ENCODE measurements at places on chromosomes 16 and 17. TPM values are rescaled to one million over a fixed set of nuclear protein-coding genes. Genes with fewer than 3 reads are reported as not detected.
A peak's percentile ranks its signal among the peaks of the same experiment; 100 is the strongest.

DLX4 gene
- not detected for total RNA-seq

NOG gene
- total RNA-seq, result 19.9 TPM

IL21R gene
- 1.3 TPM for total RNA-seq

KRTAP4-5 gene
- not detected for total RNA-seq

KRTAP16-1 gene
- total RNA-seq, result not detected

CDK5RAP3 gene
- total RNA-seq, result 81.8 TPM

GNAO1 gene
- total RNA-seq, result not detected

IRX5 gene
- 6.0 TPM for total RNA-seq

CHRNE gene
- not detected for total RNA-seq

HS3ST3B1 gene
- total RNA-seq, result 23.1 TPM

DNA sequence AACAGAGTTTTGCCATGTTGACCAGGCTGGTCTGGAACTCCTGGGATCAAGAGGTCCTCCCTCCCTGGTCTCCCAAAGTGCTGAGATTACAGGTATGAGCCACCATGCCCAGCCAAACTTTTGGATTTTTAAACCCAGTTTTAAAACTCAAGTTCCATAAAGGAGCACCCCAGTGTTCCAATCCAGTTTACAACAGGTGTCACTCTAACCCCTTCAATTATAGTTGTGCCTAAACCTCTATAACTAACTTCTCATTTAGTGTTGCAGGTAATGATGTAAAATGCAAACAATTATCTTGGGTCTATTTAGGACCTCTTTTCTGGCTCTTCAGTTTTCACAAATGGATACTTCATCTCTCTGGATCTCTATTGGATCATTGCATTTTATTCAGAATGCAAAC lies 7.8 kb upstream of the ADAP2 start:
- no peak for DNase-seq
- no peak overlapping the region for H3K4me3 ChIP-seq
- no peaks in the 10 kb centered on the region for H3K4me1 ChIP-seq
- H3K27ac ChIP-seq, result no peak overlapping the region

- no peaks in the 10 kb centered on the region for H3K27me3 ChIP-seq
- H3K27ac ChIP-seq, result no peak overlapping the region
- H3K36me3 ChIP-seq, result no peaks in the 10 kb centered on the region
Measured at GRCh38 chr16:35295856-35296255, 1836.4 kb downstream of the TP53TG3F start.

- H3K27me3 ChIP-seq, result no peaks in the 10 kb centered on the region
- no peak overlapping the region for H3K27ac ChIP-seq
- no peak overlapping the region for H3K4me3 ChIP-seq
- H3K4me1 ChIP-seq, result peaks cover 1% of the 10 kb centered on the region
- no peak for DNase-seq
Measured at GRCh38 chr16:80670170-80670865, 129.5 kb downstream of the DYNLRB2 start.

GRCh38 chr16:82741073-82741615 lies 114.4 kb downstream of the CDH13 start:
- H3K27ac ChIP-seq, result no peak overlapping the region
- peak; percentile 45 for DNase-seq
- no peak overlapping the region for H3K4me3 ChIP-seq
- peaks cover 9% of the 10 kb centered on the region for H3K4me1 ChIP-seq
- H3K36me3 ChIP-seq, result no peaks in the 10 kb centered on the region
- no peaks in the 10 kb centered on the region for H3K27me3 ChIP-seq

- H3K27me3 ChIP-seq, result no peaks in the 10 kb centered on the region
- peaks cover 5% of the 10 kb centered on the region for H3K36me3 ChIP-seq
- H3K27ac ChIP-seq, result no peak overlapping the region
- no peak overlapping the region for H3K4me3 ChIP-seq
- H3K4me1 ChIP-seq, result no peaks in the 10 kb centered on the region
Measured at GRCh38 chr16:7037495-7037894, 295.1 kb upstream of the RBFOX1 start.

DNA sequence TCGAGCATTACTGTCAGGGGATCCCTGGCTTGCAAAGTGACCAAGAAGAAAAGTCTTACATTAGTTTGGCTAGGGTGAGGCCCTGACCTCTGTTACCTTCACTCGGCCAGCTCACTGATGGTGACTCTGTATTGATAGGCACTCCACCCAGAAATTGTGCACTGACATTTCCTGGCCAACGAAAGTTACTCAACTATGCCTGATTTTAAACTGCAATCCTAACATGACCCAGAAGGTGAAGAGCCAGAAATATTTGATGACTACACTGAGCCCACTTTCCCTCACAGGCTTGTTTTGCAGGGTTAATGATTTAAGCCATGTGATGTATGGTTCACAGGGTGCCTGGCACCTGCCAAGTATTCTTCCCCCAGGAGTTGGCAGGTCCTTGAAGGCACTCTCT lies 208.2 kb upstream of the MAF start:
- no peak overlapping the region for H3K27ac ChIP-seq
- H3K36me3 ChIP-seq, result no peaks in the 10 kb centered on the region
- H3K27me3 ChIP-seq, result no peaks in the 10 kb centered on the region

- H3K27me3 ChIP-seq, result peaks cover 37% of the 10 kb centered on the region
- no peak overlapping the region for H3K4me3 ChIP-seq
- DNase-seq, result no peak
- no peaks in the 10 kb centered on the region for H3K36me3 ChIP-seq
Measured at GRCh38 chr16:86061721-86062120, 162.8 kb downstream of the IRF8 start.

- no peaks in the 10 kb centered on the region for H3K36me3 ChIP-seq
- H3K27ac ChIP-seq, result no peak overlapping the region
- peaks cover 18% of the 10 kb centered on the region for H3K4me1 ChIP-seq
- no peak for DNase-seq
- no peak overlapping the region for H3K4me3 ChIP-seq
- no peaks in the 10 kb centered on the region for H3K27me3 ChIP-seq
Measured at GRCh38 chr17:64282753-64283080, 19.7 kb upstream of the TEX2 start.

- peaks cover 10% of the 10 kb centered on the region for H3K27me3 ChIP-seq
- H3K27ac ChIP-seq, result no peak overlapping the region
- no peaks in the 10 kb centered on the region for H3K36me3 ChIP-seq
- DNase-seq, result peak; percentile 49
Measured at GRCh38 chr17:76506408-76507345, 5.5 kb upstream of the RHBDF2 start.

GRCh38 chr17:50864747-50865059 lies 1.5 kb downstream of the TOB1 start:
- H3K4me3 ChIP-seq, result peak overlapping the region; percentile 100
- no peak for DNase-seq
- peaks cover 41% of the 10 kb centered on the region for H3K4me1 ChIP-seq
- peaks cover 42% of the 10 kb centered on the region for H3K36me3 ChIP-seq

DNA sequence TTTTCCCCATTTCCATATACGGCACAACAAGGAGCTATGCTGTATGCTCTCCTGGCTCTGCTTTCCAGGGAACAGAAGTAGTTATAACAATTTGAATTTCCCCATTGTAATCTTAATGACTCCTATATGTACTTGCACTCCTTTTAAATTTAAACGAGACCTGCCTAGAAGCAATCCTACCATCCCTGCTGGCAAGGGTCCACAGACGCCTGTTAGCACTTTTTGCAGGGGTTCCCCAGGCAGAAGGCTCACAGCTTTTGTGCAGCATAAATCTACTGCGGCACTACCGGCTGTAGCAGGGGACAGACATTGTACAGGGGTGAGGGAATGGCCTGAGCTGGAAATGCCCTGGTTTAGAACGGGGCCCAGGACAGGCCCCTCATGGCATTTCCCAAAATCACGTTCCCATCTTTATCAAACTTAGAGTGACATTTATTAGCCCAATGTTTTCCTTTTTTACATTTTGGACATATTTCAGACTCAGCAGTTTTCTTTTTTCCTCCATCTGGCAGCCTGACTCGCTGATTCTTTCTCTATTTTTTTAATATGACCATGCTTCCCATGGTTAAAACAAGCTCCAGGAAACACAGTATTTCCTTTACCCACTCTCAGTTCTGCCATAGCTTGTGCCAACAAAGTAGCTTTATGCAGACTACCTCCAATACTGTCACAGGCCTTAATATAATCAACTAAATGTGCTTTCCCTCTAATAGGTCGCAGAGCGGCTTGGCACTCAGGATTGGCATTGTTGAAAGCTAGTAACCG lies 35.4 kb upstream of the USP22 start:
- peaks cover 15% of the 10 kb centered on the region for H3K27me3 ChIP-seq
- peaks cover 16% of the 10 kb centered on the region for H3K4me1 ChIP-seq

GRCh38 chr16:78879011-78879410 lies 721.5 kb downstream of the MAF start:
- no peaks in the 10 kb centered on the region for H3K36me3 ChIP-seq
- DNase-seq, result no peak
- no peak overlapping the region for H3K4me3 ChIP-seq
- no peaks in the 10 kb centered on the region for H3K4me1 ChIP-seq

GRCh38 chr16:85491798-85492294 lies 121.3 kb upstream of the GSE1 start:
- H3K4me1 ChIP-seq, result peaks cover 19% of the 10 kb centered on the region
- H3K27me3 ChIP-seq, result peaks cover 7% of the 10 kb centered on the region
- no peak overlapping the region for H3K27ac ChIP-seq
- no peaks in the 10 kb centered on the region for H3K36me3 ChIP-seq
- no peak overlapping the region for H3K4me3 ChIP-seq
- peak; percentile 26 for DNase-seq

DNA sequence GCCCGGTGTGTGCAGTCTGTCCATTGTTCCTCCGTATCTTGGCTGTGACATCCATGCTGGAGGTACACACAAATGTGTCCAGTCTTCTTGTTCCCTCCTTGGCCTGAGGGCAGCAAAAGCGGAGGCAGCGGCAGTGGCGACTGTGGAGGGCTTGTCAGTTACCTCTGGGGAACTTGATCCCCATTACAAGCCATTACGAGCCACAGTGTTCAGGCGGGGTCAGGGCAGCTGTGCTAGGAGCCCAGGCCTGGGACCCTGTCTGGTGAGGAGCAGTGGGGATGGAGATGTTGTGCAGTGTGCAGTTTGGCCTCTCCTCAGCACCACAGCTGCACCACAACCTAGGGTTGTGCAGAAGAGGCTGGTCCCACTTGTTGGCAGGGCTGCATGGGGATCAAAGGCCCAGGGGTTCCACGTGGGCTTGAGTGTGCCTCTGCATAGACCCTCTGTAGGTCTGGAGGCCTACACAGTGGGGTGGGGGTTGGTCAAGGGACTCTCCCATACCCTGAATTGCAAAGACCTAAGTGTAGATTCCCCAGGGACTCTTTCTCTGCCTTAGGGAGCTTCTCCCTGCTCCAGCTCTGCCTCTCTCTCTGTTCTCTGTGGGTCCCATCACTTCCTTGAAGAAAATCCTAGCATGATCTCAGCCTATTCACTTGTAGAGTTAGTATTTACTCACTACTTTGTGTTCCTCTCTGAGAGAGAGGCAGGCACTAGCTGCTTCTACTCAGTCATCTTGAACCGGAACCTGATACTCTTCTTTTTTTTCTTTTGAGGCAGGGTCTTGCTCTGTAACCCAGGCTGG lies 58.8 kb downstream of the SLFN11 start:
- H3K4me1 ChIP-seq, result peaks cover 30% of the 10 kb centered on the region
- no peaks in the 10 kb centered on the region for H3K36me3 ChIP-seq
- DNase-seq, result no peak
- H3K27me3 ChIP-seq, result peaks cover 1% of the 10 kb centered on the region
- H3K4me3 ChIP-seq, result peak overlapping the region; percentile 45

- no peaks in the 10 kb centered on the region for H3K4me1 ChIP-seq
- no peak overlapping the region for H3K27ac ChIP-seq
- H3K27me3 ChIP-seq, result no peaks in the 10 kb centered on the region
- H3K36me3 ChIP-seq, result peaks cover 58% of the 10 kb centered on the region
- H3K4me3 ChIP-seq, result no peak overlapping the region
Measured at GRCh38 chr17:82943751-82944150, 103.9 kb upstream of the ZNF750 start.

DNA sequence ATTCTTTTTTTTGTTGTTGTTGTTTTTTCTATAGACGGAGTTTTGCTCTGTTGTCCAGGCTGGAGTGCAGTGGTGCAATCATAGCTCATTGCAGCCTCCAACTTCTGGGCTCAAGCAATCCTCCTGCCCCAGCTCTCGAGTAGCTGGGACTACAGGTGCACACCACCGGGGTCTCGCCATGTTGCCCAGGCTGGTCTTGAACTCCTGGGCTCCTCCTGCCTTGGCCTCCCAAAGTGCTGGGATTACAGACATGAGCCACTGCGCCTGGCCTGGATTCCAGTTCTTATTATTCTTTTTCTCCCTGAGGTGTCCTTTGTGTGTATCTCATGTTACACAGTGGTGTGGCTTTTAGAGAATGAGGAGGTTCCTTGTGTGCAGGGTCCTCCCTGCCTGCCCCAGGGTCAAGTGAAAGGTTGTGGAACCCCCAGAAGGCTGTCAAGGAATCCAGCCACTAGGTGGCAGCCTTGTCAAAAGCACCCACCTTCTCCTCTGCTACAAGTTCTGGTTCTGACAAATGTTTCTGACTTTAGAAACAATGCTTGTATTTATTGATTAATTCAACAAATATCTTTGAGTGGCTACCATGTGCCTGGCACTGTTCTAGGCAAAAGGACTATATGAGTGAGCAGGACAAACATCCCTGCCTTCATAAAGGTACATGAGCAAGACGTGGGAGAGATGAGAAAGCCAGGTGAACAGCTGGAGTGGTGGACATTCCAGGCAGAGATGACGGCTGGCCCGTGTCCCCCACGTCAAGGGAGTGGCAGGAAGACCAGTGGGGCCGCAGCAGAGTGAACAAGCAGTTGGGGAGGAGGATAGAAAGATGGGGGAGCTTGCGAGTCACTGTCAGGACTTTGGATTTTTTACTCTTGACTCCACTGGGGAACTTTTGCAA lies 112.4 kb downstream of the SPECC1 start:
- H3K27ac ChIP-seq, result peak overlapping the region; percentile 12
- peak; percentile 35 for DNase-seq
- no peaks in the 10 kb centered on the region for H3K36me3 ChIP-seq

GRCh38 chr17:7191571-7192270 lies 12.6 kb upstream of the ASGR1 start:
- H3K4me3 ChIP-seq, result no peak overlapping the region
- H3K27me3 ChIP-seq, result peaks cover 4% of the 10 kb centered on the region
- no peak for DNase-seq
- peaks cover 13% of the 10 kb centered on the region for H3K36me3 ChIP-seq
- H3K27ac ChIP-seq, result no peak overlapping the region

- no peak overlapping the region for H3K27ac ChIP-seq
- no peaks in the 10 kb centered on the region for H3K36me3 ChIP-seq
- H3K4me1 ChIP-seq, result no peaks in the 10 kb centered on the region
- H3K27me3 ChIP-seq, result peaks cover 15% of the 10 kb centered on the region
- DNase-seq, result peak; percentile 24
Measured at GRCh38 chr17:58303971-58304749, 23.4 kb upstream of the MPO start.

DNA sequence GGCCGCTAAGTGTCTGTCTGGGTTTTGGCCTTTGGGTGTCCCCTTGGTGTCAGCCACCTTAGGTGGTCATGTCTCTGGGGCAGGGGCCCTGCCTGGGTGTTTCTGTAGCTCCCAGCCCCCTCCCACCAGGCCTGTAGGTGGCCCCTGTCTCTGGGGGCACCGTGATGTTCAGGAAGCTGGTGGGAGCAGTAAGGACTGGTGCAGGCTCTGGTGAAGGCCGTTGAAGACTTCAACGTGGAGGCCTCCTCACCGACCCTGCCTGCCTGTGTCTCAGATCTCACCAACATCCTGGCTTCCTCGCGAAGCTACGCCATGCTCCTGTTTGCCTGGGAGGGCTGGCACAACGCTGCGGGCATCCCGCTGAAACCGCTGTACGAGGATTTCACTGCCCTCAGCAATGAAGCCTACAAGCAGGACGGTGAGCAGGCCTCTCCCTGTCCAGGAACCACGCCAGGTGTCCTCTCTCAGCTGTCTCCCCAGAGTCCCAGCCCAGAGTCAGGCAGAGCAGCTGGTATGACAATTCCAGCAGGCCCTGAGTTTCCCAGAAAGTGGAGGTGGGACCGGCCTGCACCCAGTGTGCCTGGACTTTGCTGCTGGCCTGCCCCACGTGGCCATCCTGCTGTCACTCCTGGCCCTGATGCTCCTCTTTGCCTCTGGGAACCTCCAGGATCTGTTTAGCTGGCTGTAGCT lies 2.8 kb downstream of the ACE start:
- peaks cover 19% of the 10 kb centered on the region for H3K4me1 ChIP-seq
- DNase-seq, result no peak
- H3K27ac ChIP-seq, result no peak overlapping the region
- H3K4me3 ChIP-seq, result no peak overlapping the region

All from HFFc6 (cell line).